ENCODE measurements at places on chromosomes 4 and X.

DNA sequence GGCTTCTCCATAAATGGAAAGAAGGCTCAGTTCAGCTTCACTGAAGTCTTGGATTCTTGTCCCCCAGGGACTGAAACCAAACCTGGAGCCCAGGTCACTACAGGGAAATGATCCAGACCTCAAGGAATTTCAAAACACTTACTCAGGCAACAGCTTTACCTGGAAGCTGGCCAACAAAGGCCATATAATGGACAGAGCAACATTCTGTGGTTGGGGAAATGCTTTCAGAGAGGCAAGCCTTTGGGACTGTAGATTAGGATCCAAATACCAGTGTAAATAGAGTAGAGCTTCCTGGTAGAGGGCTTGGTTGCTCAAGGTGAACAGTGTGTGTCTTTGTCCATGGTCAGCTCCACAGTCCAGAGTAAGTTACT is 57.0 kb upstream of the PROM1 start:
- peak; percentile 31 for DNase-seq

DNA sequence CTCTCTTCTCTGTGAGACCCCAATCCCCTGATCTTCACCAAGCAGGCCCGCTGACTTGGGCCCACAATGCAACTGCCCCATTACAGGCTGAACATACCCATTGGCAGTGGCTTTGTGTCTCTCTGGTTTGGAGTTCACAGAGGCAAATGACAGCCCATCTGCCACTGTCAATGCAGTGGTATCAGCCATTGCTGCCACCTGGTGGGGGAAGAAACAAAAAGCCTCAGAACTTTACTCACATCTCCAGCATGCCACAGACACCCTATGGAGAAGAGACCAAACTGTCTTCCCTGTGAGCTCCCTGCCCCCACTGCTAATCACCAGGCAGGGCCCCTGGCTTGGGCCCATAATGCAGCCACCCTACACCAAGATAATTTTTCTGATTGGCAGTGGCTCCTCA is 729.3 kb upstream of the ACTRT1 start:
- no peak for DNase-seq

GRCh38 chr4:183171484-183172267 is 72.6 kb downstream of the WWC2 start:
- DNase-seq = no peak

DNA sequence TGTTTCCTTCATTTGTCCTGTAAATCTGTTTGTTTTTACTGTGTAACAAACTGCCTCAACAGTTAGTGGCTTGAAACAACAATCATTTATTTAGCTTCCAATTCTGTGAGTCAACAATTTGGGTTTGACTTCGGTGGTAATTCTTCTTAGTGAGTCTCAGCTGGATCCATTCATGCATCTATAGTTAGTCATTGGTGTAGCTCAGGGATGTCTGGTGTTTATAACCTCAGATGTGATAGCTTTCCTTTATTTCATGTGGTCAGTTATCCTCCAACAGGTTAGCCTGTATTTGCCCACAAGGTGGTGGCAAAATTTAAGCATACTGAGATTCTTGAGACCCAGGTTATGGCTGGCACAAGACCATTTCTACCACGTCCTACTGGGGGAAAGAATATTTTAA is 1267.2 kb downstream of the RAPGEF2 start:
- no peak for DNase-seq

DNA sequence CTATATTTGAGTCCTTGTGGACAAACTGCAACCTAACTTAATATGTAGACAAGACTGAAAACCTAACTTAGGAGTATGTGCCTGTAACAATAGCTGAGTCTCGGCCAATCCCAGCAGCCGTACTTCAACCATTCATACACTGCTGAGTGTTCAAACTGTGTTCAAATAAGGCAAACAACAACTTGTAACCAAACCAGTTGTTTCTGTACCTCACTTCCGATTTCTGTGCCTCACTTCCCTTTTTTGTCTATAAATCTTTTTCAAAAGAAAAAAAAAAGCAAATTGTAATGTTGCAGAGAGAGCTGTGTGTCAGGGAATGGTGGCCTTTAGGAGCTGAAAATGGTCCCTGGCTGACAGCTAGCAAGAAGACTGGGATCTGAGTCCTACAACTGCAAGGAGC is 46.0 kb downstream of the GEMIN8 start:
- no peak for DNase-seq

- no peak for DNase-seq
Measured at GRCh38 chr4:146288193-146288592, 73.9 kb downstream of the REELD1 start.

- DNase-seq = no peak
Measured at GRCh38 chrX:97524997-97525396, 641.3 kb downstream of the RPA4 start.

GRCh38 chr4:180407275-180407885 is 1835.8 kb upstream of the TENM3 start:
- DNase-seq = no peak

DNA sequence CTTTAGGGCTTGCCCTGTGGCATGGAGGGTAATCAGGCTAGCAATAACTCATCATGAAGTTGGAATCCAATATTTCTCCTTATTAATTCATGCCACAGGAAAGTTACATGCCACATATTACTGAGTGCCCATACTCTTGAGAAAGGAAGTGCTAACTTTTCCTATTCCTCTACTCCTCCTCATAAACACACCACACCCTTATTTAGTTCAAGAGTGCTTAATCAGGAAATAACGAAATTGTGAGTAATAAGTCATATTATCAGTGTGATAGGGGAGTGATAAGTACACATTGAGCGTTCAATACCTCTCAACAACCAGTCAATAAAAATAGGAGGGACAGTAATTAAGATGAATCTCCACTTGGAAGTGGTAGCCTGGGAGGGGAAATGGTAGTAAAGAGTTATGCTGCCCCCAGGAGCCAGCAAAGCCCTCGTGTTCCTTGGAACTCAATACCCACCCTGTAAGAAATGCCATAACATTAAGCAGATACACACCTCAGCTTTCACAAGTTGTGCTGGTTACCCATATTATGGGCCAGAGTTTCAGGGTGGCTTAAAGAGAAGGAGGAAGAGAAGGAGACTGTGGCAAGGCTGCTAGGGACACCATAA is 410.0 kb upstream of the NR3C2 start:
- peak; percentile 7 for DNase-seq

DNA sequence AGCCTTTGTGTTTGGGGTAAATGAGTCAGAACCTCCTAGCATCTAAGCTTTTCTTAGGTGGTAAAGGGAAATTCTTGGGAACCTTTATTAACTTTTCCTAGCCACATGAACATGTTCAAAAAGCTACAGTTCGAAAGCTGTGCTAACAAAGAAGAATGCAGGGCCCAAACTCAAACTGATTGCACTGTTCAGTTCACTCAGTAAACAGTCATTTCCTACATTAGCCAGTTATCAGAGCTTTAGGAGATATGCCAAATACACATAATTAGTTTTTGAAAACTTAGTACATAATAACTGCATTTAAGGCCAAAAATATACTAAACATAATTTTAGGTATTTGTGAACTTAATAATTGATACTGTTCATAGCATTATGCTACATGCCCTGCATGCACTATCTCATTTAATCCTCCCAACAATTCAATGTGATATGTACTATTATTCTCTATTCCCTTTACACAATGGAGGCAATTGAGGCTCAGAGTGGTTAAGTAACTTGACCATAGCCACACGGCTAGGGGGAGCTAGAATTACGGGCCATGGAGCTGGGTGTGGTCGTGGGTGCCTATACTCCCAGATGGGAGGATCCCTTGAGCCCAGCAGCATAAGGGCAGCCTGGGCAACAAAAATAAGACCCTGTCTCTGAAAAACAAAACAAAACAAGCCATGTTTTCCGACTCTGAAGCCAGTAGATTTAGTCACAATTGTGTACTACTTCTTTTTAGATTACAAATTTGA is 43.9 kb upstream of the PDGFRA start:
- DNase-seq = no peak

DNA sequence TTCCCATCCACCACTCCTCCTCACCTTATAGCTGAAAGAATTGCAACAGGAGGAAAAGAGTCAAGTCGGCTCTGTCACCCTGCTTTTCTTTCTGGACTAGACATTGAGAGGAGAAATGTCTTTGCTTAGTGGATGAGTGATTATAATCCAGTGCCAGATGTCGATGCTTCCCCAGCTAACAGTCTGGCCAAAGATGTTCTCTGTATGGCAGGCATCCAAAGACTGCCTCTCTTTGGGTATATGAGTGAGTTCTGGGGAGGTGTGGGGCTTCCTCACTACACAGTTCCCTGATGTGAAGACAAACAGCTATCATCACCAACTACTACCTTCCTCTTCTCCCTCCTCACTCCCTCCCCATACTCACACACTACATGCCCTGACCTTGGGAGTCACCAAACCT is 90.9 kb downstream of the COMMD8 start:
- DNase-seq = no peak

DNA sequence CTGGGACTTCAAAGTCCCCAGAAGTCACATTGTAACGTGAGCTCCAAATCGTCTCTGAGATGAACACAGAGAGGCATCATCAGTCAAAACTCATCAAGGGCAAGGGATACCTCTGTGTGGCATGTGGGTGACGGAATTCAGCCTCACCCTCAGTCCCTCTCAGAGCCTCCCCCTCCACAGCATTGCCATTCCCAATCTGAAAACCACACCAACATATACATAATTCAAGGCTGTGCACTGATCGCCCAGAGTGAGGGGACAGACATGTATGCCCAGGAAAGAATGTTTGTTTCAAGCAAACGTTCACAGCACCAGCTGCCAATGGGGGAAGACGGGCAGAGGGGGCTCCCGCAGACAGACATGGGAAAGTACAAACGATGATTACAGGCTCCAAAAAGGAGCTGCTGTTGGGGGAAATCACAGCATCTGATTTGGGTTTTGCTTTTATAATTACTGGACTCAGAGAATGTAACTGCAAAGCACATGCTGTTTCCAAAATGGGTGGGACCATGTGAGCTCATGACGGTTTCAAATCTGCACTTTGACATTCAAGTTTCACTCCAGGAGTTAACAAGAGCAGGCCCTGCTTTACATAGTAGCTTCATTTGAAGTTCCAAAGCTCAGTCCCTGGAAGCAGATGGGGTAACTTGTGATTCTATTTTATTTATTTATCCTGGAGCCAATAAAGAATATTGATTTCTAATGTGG is 88.3 kb downstream of the CLCN4 start:
- no peak for DNase-seq

GRCh38 chrX:124984140-124984813 is 335.4 kb upstream of the TEX13C start:
- DNase-seq = no peak

DNA sequence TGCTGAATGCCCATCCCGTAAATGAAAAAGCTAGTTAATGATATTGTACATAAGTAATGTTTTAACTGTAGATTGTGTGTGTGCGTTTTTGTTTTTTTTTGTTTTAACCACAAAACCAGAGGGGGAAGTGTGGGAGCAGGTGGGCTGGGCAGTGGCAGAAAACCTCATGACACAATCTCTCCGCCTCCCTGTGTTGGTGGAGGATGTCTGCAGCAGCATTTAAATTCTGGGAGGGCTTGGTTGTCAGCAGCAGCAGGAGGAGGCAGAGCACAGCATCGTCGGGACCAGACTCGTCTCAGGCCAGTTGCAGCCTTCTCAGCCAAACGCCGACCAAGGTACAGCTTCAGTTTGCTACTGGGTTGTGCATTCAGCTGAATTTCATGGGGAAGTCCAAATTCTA is at the start of gene SPP1:
Gene SPP1, plus strand, starts transcription at position 249 of the 400 bp plus-strand sequence. CDS start 1,182 bp downstream, outside the sequence.
- no peak for DNase-seq

- DNase-seq = no peak
Measured at GRCh38 chr4:66855956-66856355, 689.3 kb downstream of the CENPC start.

DNA sequence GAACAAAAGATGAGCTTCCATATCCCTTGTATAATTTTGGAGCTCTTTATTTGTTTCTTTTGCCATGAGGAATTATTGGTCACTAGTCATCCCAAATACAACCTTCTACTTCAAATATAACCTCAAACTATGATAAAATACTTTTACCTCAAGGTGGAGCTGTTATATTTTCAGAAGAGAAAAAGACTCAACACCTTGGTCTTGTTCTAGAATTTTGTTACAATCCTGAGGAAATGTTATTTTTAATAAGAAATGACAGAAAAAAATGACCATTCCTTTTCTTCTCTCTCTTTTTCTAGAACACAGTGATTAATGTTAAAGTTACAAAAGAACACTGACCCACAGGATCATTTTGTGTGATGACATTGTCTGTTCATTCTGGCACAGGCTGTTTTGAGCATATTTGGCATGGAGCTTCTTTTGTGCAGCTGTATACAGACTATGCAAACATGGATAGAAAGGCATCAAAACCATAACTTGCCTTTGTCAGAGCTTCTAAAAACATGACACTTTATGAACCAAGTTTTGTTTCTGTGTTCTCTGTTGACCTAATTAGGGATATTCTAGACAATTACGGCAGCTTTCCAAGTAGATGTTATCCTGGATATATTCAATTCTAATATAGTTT is 159.6 kb upstream of the CTSO start:
- DNase-seq = no peak

- no peak for DNase-seq
Measured at GRCh38 chrX:47297874-47298273, 65.1 kb downstream of the USP11 start.

- DNase-seq = no peak
Measured at GRCh38 chr4:38050560-38051350, 90.6 kb downstream of the PTTG2 start.

DNA sequence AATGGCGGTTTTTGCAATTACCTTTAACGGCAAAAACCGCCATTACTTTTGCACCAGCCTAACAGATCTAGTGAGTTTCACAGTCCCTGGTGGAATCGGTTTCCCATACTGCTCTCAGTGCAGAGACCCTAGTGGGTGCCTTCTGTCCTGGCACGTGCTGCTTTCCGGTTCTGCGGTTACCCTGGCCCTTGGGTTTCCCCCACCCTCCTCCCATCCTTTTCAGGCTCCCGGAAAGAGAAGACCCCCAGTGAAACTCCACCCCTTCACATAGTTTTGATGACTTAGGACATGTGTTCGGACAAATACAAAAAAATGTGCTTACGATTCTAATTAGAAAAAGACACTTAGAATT is 36.9 kb downstream of the NLGN3 start:
- DNase-seq = no peak

- no peak for DNase-seq
Measured at GRCh38 chr4:22790631-22791030, 97.9 kb downstream of the GBA3 start.

DNA sequence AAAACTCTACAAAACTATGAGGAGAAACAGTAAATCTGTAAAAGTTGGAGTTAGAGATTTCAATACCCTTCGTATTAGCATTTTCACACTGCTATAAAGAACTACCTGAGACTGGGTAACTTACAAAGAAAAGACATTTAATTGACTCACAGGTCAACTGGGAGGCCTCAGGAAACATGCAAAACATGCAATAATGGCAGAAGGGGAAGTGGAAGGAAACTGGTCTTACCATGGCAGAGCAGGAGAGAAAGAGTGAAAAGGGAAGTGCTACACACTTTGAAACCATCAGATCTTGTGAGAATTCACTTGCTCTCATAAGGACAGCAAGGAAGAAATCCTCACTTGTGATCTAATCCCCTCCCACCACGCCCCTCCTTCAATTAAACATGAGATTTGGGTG is 949.9 kb downstream of the TECRL start:
- no peak for DNase-seq

- DNase-seq = no peak
Measured at GRCh38 chr4:54102531-54103106, 2.7 kb downstream of the GSX2 start.

GRCh38 chrX:24577091-24577490 is 70.1 kb downstream of the PCYT1B start:
- DNase-seq = no peak

Measured in AG08396 (cell line).